ENCODE measurements at places on chromosomes 12 and 14. TPM values are rescaled to one million over a fixed set of nuclear protein-coding genes. Genes with fewer than 3 reads are reported as not detected.
A peak's percentile ranks its signal among the peaks of the same experiment; 100 is the strongest.

TMEM179 gene
- polyA plus RNA-seq, result 0.82 TPM

HHIPL1 gene
- 1.6 TPM for polyA plus RNA-seq

DEGS2 gene
- 7.9 TPM for polyA plus RNA-seq

PFDN5 gene
- 594 TPM for polyA plus RNA-seq

HOTAIR gene
- 3.0 TPM for polyA plus RNA-seq

IRAK3 gene
- polyA plus RNA-seq, result 3.6 TPM

TSPAN11 gene
- 5.5 TPM for polyA plus RNA-seq

LHX5 gene
- polyA plus RNA-seq, result not detected

SSPN gene
- polyA plus RNA-seq, result 17.7 TPM

GALNT8 gene
- 3.2 TPM for polyA plus RNA-seq

GLT1D1 gene
- 1.9 TPM for polyA plus RNA-seq

DNA sequence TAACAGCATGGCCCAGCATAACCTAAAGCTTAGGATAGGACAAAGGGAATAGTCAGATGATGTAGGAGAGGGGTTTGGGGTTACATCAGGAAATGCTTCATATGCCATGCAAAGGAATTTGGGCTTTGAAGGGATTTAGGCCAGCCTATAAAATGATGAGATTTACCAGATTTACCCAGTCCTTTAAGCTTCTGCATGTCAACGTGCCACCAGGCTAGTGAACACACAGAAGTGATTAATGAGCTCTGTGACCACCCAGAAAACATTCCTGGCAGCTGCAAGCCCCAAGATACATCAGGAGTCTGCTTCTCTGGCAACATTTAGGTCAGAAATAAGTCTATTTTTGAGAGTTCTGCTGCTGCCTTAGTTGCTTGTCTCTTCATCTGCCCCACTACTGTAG, 118.3 kb downstream of the LRIG3 start:
- no peak for DNase-seq

GRCh38 chr14:92515546-92516343, 2.2 kb downstream of the RIN3 start:
- DNase-seq, result no peak

DNA sequence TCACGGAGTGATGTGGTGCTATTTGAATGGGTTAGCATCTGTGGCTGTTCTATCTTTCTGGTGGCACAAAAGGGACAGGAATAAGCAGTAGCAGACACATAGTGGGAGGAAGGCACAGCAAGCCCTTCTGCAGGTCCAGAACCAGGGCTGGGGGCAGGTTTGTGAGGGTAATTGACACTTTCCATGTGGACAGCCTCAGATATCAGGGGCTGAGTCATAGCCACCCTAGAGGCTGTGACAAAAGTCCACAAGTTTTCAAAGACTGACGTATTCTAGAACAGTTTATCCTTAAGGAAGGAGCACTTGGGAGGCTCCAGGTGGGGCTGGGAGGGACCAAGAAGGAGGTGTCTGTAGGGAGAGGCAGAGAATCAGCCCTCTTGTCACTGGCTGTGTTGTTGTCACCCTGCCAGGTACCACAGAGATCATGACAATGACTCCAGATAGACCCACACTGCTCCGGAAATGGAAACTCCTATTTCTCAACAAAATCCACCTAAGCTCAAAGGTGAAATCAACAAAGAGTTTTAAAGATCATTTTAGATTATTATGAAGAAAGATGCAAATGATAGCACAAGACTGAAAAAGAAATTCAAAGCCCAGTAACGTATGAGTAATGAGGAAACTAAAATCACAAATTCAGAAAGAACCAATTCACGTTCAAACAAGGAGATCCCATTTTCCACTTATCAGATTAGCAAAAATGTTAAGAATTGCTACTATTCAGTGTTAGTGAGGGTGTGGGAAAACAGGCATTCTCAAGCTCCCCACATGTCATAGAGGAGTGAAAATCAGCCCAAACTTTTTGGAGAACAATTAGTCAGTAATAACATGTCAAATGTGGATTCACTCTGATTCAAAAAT, 48.3 kb downstream of the NFKBIA start:
- DNase-seq, result no peak

DNA sequence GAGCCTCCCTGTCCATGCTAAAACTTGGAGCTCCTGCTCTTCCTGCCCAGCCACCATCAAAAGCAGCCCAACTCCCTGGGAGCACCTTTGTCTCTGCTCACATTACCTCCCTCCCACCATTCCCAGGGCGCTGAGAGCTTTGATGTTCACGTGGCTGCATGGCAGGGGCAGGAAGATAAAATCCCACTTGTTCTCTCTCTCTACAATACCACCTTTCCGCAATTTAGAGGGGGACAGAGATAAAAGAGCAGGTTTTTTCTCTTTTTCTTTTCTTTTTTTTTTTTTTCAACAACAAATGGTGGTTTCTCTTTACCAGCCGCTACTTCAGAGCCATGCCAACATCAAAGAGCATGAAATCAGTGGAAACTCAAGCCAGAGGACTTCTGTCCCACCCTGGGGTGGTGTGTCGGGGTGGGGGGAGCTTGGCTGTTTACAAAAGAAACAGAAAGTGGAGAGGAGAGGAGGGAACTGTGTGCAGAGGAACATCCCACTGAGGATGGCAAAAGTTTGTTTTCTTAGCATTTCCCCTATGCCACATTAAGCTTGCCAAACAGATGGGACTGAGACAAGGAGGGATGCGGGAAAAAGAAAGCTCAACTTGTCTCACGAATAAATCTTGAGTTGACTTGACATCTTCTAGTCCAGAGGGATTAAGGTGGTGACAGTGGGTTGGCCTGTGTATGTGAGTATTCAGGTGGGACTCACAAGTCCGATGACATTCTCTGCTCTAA, 103.7 kb upstream of the NUDT4 start:
- no peak for DNase-seq

GRCh38 chr12:65566751-65567150, 257.5 kb upstream of the HMGA2 start:
- no peak for DNase-seq

DNA sequence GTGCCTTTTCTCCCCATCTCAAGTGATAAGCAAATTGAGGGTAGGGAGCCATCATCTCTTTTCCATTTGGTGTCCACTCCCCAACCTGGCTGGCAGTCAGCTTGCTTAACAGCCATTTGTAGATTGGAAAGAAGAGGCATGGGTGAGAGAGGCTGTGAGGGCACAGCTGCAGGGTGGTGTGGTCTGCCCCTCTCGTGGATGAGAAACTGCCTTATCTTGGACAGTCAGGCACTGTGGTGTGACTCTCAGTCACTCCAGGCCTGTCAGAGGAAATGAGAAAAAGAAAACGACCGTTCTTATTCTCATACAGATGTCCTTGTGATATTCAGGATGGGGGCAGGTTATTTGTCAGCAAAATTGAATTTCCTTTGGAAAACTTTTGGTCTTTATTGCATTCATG, 65.1 kb upstream of the SRSF5 start:
- no peak for DNase-seq

GRCh38 chr14:23169622-23170021, 13.8 kb downstream of the SLC7A8 start:
- no peak for DNase-seq

- no peak for DNase-seq
Measured at GRCh38 chr12:21456291-21456780, 18.9 kb downstream of the PYROXD1 start.

DNA sequence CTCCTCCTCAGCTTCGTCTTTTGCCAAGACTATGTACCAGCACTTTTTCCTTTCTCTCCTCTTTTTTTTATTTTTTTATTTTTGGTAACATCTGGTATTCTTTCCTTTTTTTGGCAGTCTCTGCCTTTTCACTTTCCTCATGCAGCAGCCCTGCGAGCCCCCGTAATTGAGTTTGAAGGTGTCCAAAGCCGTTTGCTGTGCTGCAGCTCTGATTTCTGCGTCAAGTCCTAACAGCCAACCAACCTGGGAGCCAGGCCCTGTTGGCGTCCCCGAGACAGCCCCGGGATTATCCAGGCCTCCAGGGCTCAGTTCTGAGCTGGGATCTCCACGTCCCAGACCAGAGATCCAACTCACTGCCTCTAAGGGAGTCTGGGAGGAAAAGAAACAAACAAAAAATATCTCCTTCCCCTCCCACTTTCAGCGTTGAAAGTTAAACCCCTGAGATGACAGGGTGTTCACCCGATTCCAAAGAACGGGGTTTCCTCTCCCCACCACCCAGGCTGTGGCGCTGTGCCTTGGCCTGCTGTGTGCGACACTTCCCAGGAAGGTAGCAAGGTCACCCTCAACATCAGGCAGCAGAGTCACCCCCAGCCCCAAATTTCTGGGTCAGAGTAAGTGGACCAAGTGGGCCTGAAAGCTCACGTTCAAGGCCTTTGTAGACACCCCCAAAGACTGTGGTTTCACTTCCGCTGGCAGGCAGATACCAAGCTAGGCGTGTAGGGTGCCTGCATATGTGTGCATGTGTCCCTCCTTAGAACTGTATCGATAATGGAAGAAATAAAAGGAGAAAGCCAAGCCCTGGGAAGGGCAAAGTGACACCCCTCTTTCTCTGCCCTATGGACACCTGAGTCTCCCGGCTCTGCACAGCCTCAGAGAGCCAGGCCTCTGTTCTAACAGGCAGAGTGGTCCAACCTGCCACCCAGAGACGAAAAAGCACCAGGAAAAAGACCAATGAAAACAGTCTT, 11.1 kb downstream of the BCL11B start:
- DNase-seq, result no peak

- no peak for DNase-seq
Measured at GRCh38 chr14:105860615-105861580, 334.5 kb downstream of the TMEM121 start.

DNA sequence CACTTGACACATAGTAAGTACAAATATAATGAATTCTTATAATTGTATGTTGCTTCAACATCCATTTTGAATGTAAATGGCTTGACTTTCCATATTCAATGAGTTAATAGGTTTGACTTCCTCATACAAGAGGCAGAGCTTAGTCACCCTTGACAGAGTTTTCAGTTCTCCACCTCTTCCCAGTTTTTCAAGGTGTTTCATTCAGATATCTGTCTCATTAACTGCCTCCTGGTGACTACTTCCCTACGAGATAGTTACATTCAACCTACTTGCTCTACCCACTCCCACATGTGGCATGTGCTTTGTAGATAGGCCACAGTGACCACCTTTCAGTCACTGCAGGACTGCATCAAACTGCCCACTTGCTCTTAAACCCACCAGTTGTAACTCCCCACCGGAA, 60.0 kb downstream of the MYF5 start:
- no peak for DNase-seq

- DNase-seq, result no peak
Measured at GRCh38 chr12:25241167-25242020, 9.3 kb downstream of the KRAS start.

GRCh38 chr12:31896514-31897039, 62.6 kb upstream of the RESF1 start:
- no peak for DNase-seq

DNA sequence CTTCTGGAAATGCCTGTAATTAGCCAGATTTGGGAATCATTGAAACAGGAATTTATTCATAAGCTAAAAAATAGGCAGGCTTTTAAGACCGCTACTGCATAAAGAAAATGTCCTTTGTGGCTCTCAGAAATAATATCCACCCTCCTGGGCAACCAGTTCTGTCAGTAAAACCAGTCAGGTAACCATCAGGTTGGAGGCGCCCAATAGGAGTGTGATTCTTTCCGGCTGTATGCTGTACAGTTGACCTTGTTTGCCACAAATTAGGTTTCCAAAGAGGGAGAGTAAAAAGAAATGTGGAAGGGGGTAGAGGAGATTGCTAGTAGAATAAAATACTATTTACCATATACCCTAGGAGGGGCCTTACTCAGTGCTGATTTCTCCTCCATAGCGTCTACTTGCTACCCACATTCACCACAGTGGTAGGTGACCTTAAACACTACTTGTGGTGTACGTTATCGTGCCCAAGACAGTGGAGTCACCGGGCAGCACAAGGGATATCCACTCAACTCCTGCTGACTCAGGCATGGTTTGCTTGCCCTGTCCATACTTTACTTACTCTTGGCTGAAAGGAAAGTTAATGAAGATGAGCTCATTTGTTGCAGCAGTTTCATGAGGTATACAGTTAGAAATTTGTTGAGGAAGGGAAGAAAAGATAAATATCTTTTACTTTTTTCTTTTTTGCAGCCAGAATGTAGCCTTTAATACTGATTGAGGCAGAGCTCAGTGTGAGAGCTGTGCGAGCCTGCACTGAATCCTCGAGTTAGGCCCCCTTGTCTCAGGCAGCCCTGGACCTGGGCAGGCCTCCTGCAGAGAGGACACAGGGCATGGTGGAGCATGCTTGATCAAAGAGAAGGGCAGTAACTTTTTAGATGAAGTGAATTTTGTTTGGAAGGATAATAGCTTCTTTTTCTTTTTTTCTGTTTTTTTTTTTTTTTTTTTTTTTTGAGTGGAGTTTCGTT, 76.7 kb downstream of the DIP2B start:
- DNase-seq, result no peak

- DNase-seq, result no peak
Measured at GRCh38 chr12:52181746-52182145, 10.1 kb downstream of the KRT80 start.

- DNase-seq, result no peak
Measured at GRCh38 chr12:30755395-30755762, 628 bp upstream of the CAPRIN2 start.

DNA sequence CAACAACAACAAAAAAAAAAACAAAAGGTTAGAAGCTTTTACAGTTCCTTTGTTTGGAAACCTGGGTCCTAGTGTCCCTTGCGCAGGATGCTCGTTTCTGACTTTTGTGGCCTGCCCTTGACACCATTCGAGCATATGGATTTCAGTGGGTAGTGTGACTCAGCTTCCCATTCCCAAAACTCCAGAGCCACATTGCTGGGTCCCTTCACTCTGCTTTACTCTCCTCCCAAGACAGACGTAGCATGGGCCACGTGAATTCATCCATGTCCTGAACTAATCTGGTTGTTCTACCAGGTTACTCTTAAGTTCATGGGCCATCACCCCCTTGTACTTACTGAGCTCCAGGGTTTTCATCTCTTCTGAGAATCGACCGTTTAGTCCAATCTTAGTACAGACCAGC, 68.0 kb upstream of the MAX start:
- DNase-seq, result no peak

DNA sequence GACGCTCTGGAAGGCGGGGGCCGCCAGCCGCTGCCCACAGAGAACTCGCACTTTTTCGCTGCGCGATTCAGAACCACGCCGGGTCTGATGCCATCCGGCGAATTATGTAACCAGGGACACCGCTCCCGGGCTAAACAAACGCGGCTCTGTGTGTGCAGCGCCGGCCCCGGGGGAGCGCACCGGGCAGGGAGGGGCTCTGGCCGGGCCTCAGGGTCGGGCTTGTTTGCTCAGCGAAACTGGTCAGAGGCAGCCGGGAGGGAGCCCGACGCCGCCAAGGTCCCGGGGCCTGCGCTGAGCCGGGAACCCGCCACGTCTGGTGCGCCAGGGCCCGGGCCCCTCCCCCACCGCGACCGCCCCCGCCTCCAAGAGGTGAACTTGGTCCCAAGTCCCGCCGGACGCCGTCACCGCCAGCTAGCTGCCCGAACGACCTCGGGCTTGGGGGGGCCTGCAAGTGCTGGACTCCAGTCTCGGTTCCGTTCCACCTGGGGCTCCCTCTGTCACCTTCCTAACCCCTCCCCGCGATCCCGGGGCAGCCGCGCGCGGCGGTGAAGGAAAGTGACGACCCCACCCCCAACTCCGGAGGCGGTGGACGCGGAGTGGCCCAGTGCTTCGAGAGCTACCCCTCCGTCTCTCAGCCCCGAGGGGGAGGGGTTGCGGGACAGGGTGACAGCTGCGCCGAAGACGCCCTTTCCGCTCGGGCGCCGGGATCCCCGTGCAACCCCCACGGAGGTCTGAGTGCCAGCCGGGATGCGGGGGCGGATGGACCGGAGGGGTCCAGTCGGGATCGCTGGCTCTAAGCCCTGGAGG, 848 bp downstream of the CTDSP2 start:
- DNase-seq, result peak; percentile 59

- DNase-seq, result no peak
Measured at GRCh38 chr14:57168138-57168679, 100.5 kb downstream of the EXOC5 start.

GRCh38 chr14:21825149-21825743, 151.6 kb upstream of the OR4E1 start:
- no peak for DNase-seq

Data from renal cortex interstitium (tissue), 15 donors.